ENCODE measurements at places on chromosomes 1 and 21.

- DNase-seq, result peak; percentile 61
Measured at GRCh38 chr1:108012553-108012952, 47.6 kb upstream of the VAV3 start.

- DNase-seq, result no peak
Measured at GRCh38 chr1:86153836-86154235, 2.7 kb downstream of the COL24A1 start.

GRCh38 chr1:195908121-195908520 lies 700.1 kb downstream of the KCNT2 start:
- DNase-seq, result no peak

- DNase-seq, result peak; percentile 92
Measured at GRCh38 chr1:234611225-234611846, 1.4 kb upstream of the IRF2BP2 start.

GRCh38 chr1:244836135-244836521 lies 670 bp downstream of the COX20 start:
- DNase-seq, result peak; percentile 70

DNA sequence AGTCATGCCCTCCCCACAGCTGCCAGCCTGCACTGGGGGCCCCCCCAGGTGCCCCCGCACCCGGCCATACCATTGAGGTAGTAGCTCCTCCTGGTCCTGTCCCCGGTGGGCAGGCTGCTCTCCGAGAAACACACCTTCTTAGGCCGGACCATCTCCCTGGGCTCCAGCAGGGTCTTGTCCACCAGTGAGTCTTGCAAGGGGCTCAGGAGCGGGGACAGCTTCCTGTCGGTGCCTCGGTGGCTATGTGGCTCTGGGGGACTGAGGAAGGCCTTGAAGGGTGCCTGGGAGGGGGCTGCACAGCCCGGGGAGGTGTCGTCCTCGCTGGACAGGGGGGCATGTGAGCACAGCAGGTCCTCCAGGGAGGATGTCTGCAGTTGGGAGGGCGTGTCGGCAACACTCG lies 12.9 kb upstream of the FTCD start:
- no peak for DNase-seq

DNA sequence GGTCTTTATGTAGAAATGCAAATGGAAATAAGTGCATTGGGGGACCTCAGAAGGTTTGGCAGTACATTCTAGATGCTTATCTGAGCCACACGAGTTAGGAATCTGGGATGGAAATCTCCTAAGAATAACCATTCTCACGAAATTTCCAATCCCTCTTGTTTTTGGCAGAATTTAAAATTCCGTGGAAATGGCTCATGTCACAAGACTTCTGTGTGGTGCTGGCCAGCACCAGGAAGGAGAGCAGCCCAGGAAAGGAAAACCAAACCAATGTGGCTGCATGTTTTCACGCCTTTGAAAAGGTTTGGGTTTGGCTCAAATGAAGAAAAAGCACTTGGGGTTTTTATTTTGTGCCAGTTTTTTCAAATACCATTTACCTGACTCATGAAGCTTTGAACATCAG lies 80.1 kb upstream of the KCNK2 start:
- no peak for DNase-seq

GRCh38 chr1:56501426-56501825 lies 77.9 kb downstream of the PLPP3 start:
- DNase-seq, result no peak

GRCh38 chr1:214141486-214141885 lies 139.5 kb upstream of the SMYD2 start:
- DNase-seq, result no peak
